CD4-positive, alpha-beta T cell treated with Interleukin-4 for 4 hours (primary cell): ENCODE measurements at places on chromosomes 3 and 15.

GRCh38 chr3:126256251-126256650 is 75.9 kb upstream of the ALDH1L1 start:
- no peak for DNase-seq

DNA sequence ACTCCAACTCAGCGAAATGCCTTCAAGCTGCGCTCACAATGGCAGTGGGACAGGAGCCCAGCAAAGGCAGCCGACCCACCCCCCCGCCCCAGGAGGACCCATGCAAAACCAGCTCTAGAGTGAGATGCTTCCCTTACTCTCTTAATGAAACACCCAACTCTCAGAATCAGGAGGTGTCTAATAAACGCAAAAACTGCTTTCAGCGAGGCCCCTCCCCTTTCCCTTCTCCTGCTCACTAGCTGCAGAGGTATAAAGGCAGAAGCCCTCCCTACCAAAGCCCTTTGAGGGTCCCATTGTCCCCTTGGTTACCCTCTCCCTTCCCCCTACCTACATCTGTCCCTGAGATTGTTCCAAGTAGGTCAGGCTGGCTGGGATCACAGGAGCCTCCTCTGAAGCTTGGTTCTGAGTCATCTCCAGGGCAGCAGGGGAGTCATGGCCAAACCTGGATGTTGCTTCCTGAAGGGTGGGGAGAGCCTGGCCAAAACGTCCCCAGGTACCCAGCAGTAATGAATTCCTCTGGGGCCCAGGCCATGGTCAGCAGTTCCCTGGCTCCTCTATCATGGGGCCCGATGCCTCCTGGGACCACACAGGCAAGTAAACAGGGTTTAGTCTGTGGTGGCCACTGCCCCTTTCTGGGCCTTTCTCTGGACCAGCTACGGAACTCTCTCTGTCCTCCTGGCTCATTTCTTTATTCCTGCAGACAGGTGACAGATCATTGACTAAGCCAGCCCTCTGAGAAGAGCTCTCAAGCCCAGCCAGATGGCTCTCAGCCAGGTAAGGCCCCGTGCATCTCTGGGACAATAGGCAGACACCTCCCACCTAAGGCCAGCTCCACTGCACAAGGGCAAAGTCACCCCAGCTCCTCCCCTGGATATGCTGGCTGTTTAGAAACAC is 8.6 kb downstream of the KLHL25 start:
- no peak for DNase-seq

DNA sequence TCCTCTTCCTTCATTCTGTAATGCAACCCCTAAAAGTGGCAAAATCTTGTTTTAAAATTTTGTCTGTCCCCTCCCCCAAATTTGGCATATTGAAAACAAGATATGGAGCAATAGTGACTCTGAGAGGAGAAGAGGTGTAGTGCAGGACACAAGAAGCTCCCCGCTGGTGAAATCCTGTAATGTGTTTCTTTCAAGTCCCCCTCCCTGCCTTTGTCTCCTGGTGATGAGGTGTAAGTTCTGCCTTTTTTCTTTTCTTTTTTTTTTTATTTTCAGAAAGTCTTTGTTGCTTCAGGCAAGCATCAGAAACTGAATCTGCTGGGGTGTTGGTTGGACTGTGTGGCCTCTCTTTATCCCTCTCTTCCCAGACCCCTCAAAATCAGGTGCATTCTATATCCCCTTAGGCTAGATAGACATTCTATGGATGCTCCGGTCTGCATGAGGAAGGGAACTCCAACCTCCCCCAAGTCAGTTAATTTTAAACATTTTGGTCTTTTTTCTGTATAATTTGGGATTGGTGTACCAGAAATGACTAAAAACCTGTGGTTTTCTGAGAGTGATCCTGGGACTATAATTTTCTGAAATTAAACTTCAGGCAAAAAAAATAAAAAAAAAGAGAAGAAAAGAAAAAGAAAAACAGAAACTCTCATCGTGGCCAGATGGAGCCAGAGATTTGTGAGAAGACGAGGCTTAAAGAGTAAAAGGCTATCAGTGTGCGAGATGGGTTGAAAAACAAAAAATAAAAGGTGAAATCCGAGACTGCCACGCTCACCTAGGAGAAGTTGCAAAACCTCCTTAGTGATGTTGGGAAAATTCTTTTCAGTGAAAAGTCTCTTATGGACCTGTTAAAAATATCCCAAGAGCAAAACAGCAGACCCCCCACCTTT is 21.4 kb downstream of the ACKR2 start:
- no peak for DNase-seq

DNA sequence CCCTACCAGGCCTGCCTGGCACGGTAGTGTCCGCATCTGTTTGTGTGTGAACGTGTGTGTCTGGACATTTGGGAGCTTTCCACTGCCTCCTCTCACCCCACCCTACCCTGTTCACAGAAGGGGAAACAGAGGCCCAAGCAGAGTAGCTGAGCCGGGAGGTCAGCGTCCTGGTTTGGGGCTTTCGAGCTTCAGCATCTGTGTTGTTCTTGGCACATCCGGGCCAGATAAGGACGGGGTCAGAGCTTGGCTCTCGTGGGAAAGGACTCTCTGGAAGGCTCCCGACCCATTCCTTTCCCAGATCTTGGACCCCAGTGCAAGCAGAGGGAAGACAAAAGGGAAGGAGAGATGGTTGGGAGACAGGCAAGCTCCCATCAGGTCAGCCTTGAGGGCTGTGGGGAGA is 6.3 kb upstream of the PTH1R start:
- DNase-seq = no peak

- DNase-seq = no peak
Observed at GRCh38 chr3:72675243-72675642, 173.0 kb downstream of the SHQ1 start.

DNA sequence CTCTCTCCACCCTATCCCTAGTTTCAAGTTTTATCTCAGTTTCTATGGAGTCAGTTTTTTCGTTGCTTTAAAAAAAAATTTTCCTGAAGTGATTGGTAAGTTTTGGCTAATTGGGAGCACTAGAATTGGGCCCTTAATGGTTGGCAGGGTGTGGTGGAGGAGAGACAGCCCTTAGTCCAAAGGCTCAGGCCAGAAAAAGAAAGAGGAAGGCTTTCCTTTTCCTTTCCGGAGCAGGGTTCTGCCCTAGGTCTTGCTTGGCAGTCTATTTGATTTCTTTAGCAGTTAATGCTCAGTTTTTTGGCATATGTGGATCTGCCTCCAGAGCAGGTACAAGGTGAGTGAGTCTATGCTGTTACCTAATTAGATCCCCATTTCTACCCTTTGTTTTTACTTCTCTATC is 22.7 kb downstream of the CTNNB1 start:
- no peak for DNase-seq

DNA sequence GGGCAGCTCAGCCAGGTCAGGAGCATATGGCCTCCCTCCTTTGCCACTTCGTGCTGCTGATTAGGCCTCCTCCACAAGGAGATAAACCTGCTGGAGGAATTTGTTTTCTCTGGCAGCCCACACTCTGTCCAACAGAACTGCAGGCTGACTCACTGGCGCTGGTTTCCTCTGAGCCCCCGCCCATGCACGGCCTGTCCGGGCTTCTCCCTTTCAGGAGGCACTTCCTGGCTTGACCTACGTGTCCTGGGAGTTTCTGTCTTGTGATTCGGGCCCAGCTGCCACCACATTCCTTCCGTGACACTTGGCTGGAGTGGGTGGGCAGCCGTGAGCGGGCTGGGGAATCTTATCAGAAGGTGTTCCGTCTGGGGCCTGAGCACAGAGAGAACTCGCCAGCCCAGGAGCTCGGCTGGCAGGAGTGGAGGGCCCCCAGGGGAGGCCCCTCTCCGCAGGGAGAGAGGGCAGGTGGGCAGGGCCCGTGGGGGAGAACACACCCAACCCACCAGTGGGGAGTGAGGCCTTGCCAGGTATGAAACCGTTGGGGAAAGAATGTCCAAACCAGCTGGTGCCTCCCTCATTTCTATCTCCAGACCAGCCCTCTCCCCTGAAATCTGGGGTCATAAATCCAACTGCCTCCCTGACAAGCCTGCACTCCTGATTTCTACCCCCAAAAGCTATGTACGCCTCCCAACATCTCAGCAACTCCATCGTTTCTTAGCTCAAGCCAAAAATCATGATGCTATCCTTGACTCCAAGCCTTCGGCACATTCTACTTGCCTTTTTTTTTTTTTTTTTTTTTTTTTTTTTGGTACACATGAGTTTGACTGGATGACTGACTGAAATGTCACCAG is 110.6 kb upstream of the MEF2A start:
- no peak for DNase-seq

DNA sequence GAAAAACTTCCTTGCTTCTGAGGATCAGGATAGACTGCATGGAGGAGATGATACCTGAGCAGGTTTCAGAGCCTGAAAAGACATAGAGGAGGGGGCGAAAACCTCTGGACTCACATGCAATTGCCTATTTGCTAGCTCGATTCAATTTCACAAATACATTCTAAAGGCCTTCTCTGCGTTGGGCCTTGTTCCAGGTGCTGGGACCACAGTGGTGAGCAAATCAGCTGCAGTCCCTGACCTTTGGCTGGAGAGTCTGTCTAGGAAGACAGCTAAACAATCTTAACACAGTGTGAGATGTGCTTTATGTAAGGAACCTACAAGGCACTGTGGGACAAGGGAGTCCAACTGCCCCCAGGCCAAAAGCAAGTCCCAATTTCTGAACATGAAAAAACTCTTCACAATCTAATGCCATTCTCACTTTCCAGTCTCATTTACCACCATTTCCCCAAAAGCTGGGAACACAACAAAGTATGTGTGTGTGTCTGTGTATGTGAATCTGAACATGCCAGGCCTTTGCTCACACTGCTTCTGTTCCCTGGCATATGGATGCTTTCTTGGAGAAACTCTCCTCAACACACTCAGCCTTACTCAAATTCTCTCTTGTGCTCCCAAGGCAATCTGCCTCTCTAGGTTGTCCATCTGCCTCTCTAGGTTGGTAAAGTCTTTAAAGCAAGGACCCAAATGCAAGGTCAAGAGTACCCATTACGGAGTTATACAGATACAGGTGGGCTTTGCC is 2.1 kb upstream of the PCCB start:
- DNase-seq = no peak

GRCh38 chr15:78685159-78685921 is 44.3 kb upstream of the CHRNB4 start:
- no peak for DNase-seq

GRCh38 chr3:50356553-50356952 is 2.8 kb downstream of the TMEM115 start:
- no peak for DNase-seq

DNA sequence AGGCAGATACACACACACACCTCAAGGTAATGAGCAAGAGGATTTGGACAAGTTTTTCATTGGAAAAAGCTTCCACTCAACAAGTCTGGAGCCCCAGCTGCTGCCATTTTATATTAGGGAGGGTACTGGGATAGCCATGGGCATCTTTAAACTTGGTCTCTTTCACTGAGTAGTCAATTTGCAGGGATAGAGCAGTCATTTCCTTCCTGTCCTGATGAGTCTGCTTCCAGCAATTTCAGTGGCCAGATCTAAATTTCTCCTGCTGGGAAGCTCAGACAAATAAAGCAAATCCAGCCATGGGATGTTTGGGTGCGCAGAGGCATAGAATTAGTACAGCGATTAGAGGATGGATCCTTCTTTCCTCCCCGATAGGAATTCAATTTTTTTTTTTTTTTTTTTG is 874 bp upstream of the ERC2 start:
- no peak for DNase-seq

DNA sequence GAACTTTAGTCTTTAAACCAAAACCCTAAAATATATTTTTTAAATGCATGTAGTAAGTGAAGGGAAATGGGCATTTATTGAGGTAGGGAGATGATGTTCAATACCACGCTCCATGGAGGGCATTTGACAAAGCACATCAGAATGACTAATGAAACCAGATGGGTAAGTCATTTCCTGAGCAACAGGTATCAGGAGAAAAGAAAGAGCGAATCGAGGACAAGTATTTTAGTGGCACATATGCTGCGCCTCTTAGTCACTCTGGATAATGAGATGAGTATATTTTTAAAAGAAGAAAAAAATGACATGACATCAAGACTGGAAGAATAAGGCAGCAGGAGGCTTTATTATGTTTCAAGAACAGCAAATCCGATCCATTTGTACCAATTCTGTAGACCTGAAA is 129.0 kb upstream of the ARHGEF3 start:
- DNase-seq = peak; percentile 73

GRCh38 chr3:113556316-113556945 is 24.1 kb downstream of the SIDT1 start:
- no peak for DNase-seq

DNA sequence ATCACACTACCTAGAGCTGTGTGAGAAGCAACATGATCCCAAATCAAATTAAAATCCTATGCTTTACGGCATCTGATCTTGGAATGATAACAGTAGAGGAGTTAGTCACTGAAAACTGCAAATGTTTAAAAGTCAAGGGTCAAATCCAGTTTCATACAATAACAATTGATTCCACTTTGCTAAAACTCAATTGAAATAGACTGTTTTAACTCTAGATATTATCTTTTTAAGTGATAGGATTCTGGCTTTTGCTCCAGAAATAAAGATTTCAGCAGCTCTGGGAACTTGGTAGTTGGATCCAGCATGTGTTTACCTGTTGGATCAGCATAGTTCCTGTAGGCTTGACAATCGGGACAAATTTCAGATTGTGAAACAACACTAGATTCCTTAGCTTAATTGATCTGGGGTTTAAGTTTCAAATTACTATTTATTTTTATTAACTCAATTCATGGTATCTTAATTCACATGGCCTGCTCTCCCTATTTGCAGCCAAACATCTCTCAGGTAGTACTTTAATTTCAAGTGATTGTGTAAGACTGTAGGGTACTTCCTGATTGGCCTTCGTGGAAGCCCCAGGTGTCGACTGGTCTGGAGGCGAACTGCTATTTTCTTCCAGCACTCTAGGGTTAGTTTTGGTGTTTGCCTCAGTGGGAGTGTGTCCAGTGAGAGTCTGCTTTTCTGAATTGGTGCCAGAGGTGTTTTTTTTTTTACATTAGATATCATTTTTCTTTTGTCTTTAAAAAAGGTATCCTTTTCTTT is 16.6 kb downstream of the NFKBIZ start:
- no peak for DNase-seq

DNA sequence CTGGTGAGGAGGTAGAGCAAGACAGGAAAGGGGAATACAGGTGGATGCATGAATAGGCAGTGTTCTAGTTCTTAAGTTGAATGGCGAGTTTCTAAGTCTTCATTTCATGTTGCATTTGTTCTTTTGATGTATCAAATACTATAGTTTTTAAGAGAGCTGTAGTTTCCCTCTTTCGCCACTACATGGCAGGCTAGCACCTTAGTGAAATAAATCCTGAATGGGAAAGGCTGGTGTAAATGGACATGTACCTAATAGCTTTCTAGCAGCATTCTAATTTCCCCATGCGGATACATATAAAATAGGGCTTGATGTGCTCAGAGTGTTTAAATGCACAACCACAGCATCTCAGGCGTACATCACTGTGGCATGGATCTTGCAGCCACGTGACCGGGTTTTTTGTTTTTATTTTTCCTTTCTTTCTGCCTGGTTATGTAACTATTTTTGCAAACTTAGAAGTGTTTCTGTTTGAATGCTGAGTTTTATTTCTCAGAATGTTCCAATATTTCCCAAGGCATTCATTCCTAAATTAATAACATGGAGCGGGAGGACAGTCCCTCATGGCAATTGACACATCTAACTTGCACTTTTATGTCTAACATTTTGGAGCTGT is 23.5 kb upstream of the CLN6 start:
- DNase-seq = peak; percentile 66

- no peak for DNase-seq
Observed at GRCh38 chr3:138125548-138126221, 6.5 kb downstream of the A4GNT start.
